Activated CD4-positive, alpha-beta T cell treated with anti-CD3 and anti-CD28 coated beads, Interleukin-2, amount 10 ng/mL, durations not matched to agents 24 days and 14 days (primary cell): ENCODE measurements at places on chromosomes 6 and 20.
A peak's percentile ranks its signal among the peaks of the same experiment; 100 is the strongest.

GRCh38 chr20:18323705-18324104 lies 35.4 kb downstream of the ZNF133 start:
- DNase-seq: no peak

- no peak for DNase-seq
These were observed 36.6 kb downstream of the IRF4 start for GRCh38 chr6:428047-428603.

GRCh38 chr20:36971103-36971502 lies 19.6 kb upstream of the SAMHD1 start:
- DNase-seq: no peak

DNA sequence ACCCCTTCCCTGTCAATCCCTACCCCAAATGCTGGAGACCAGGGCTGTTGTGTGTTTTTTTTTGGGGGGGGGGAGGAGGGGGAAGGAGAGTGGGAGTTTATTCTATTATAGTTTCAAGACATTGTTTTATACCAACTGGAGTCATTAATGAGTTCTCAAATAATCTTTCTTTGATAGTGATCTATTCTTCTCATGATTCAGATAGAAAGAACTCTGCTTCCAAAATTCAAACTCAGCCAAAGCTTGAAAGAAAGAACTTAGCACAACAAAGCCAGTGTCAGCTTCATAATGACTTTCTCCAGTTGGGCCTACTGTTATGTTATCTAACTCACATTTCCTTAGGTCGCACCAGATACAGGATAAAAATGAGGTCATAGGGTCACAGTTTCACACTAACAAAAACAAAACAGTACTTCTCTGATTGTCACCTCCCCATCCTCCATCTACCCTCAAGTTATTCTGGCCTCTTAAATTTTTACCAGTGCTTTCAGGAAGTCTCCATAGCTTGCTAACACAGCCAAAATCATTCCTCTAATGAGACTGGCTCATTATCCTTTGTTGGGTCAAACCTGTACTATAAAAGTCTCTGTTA lies 19.0 kb upstream of the MAP3K7 start:
- no peak for DNase-seq

- peak; percentile 29 for DNase-seq
These were observed 40.7 kb downstream of the SLC22A3 start for GRCh38 chr6:160388922-160389321.

GRCh38 chr6:162543221-162543620 lies 184.3 kb downstream of the PRKN start:
- DNase-seq: no peak

GRCh38 chr6:42230345-42231321 lies 13.0 kb upstream of the MRPS10 start:
- no peak for DNase-seq

GRCh38 chr20:16606468-16607070 lies 33.3 kb upstream of the KIF16B start:
- DNase-seq: no peak

GRCh38 chr6:52931351-52931750 lies 21.9 kb upstream of the GSTA3 start:
- DNase-seq: no peak

- no peak for DNase-seq
These were observed 90.1 kb upstream of the SUPT3H start for GRCh38 chr6:45467853-45468252.

GRCh38 chr20:62401331-62401779 lies 5.7 kb downstream of the CABLES2 start:
- DNase-seq: no peak

DNA sequence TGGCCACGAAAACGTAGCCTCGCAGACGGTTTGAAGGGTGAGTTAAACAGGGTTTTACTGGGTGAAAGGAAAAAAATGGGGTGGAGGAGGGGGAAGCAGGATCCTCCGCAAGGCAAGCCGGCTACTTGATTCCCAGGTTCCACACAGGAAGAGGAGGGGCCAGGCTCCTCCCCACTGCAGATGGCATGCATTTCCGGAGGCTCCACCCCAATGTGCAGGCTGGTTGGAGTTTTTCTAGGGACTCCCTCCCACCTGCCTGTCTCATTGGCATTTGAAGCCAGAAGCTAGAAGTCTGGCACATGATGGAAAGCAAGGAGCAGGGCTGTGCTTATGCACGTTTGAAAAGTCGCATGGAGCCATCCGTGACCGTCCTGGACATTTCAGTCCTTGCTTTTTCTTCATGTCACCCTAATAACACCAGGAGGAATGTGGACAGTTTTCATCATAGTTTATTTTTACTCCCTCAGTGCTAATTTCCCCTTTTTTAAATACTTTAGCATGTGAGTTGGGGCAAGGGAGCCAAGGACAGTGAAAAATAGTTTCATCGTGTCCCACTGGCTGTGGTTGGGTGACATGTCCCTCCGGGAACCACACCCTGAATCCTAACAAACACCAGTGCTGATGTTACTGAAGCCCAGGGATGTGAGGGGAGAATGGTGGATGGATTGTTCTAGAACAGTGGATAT lies 100.1 kb upstream of the INSM1 start:
- no peak for DNase-seq

- no peak for DNase-seq
These were observed 4.2 kb downstream of the PLA2G7 start for GRCh38 chr6:46730921-46731461.

- no peak for DNase-seq
These were observed 121.1 kb upstream of the SLC35B3 start for GRCh38 chr6:8556370-8557013.

GRCh38 chr20:53883098-53883911 lies 187.1 kb downstream of the BCAS1 start:
- no peak for DNase-seq

GRCh38 chr6:122352981-122353664 lies 46.3 kb upstream of the HSF2 start:
- no peak for DNase-seq

GRCh38 chr6:3135668-3136291 lies 17.3 kb downstream of the BPHL start:
- no peak for DNase-seq

GRCh38 chr6:28142446-28142845 lies 763 bp downstream of the ZKSCAN8 start:
- no peak for DNase-seq

- peak; percentile 88 for DNase-seq
These were observed 1.3 kb downstream of the SRF start for GRCh38 chr6:43172104-43173007.

GRCh38 chr6:15793288-15793687 lies 130.5 kb upstream of the DTNBP1 start:
- no peak for DNase-seq

DNA sequence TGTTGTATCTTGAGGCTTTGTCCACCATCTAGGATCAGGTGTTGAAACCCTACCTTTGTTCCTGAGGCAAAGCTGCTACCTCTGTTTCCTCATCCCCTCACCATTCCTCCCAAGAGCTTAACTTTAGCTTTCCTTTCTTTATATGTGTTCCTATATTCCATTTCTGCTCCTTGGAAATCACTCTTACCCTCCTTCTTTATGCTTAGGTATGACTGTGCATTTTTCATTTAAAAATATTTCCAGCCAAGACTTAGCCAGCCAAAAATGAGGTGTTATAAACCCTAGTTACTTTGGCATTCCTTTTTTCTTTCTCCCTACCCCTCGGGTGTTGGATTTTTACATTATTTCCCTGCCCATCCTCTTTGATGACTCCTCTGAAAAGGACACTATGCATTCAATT lies 57.7 kb downstream of the TSBP1 start:
- DNase-seq: no peak

DNA sequence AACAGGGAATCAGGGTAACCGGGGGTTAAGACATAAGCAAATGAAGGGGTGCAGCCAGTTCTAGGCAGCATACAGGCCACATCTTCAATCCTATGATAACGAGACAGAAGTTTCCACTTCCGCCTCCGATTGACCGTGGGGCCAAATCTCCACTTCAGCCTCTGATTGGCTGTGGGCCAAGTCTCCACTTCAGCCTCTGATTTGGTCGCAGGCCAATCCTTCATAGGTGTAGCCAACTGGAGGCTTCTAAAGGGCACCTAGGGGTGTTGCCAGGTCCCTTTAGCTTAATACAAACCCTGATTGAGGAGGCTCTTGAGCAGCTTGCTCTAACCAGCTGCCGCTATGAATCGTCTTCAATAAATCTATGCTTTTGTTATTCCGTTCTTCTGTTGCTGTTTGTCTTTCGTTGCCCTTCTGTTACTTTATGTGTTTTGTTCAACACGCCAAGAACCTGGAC lies 2.1 kb upstream of the ERGIC3 start:
- DNase-seq: peak; percentile 70
